ENCODE measurements at places on chromosomes 7 and 10.

- DNase-seq: peak; percentile 13
Measured at GRCh38 chr10:79007421-79008319, 61.1 kb upstream of the ZMIZ1 start.

- no peak for DNase-seq
Measured at GRCh38 chr7:85475071-85475470, 288.2 kb upstream of the SEMA3D start.

- peak; percentile 0 for DNase-seq
Measured at GRCh38 chr10:65952086-65952485, 973.8 kb upstream of the LRRTM3 start.

GRCh38 chr7:142872106-142872675 is 13.4 kb downstream of the TRPV6 start:
- DNase-seq: no peak

DNA sequence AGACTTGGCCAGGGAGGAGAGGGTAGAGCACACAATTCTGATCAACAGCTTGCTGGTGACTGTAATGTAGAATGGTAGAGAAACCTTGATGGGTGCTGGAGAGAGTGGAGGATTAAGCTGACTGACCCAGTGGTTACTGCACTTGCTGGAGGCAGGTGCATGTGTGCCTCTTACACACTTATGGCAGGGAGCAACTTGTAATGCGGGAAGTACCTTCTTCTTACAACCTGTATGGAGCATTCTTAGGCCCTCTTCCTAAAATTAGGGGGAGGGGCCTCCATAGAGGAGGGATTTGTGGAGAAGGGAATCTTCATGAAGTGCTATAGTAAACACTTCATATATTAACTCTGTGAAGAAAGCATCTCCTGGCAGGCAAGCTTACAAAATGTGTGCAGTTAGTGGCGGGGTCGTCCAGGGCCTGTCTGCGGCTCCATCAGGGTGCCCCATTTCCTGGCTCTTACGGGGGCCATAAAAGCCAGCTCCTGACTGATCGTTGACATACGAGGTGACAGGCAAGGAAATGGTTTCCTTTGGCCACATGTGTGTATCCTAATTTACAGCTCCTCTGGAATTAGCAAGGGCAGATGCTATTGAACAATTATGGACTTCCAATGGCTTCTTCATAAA is 113.5 kb downstream of the RTKN2 start:
- no peak for DNase-seq

- no peak for DNase-seq
Measured at GRCh38 chr10:69650589-69651261, 20.7 kb downstream of the FAM241B start.
